Ovary (tissue), 10 donors: ENCODE measurements at places on chromosomes 7 and 10. TPM values are rescaled to one million over a fixed set of nuclear protein-coding genes. Genes with fewer than 3 reads are reported as not detected.

DNA sequence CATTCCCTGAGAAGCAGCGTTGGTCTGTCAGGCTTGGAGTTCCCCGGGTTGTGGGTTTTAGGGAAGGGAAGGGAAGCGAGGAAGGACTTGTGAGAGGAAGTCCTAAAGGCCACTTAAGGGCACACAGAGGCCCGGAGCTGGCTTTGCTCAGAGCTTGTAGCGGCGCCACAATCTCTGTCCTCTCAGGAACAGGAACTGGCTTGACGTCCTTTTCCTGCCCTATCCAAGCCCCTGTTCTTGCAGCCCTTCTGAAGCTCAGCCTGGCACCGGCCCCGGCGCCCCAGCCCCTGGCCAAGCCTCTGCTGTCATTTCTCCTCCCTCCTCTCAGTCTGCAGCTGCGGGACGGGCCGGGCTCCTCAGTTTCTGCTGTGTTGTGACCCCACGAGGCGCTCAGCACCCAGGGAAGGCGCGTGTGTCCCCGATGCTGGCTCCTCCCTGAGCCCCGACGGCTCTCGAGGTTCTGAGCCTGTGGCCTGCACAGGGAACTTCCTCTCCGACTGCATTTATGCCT, at the start of gene GIMAP8:
Gene GIMAP8, plus strand, starts transcription at position 140 of the 511 bp plus-strand sequence. CDS start 16,069 bp downstream, outside the sequence.
- no peak for DNase-seq

- no peak for DNase-seq
These were observed 203.8 kb downstream of the CCDC3 start for GRCh38 chr10:12797471-12798262.

- DNase-seq: no peak
These were observed 125.7 kb upstream of the NPS start for GRCh38 chr10:127423218-127423915.

DNA sequence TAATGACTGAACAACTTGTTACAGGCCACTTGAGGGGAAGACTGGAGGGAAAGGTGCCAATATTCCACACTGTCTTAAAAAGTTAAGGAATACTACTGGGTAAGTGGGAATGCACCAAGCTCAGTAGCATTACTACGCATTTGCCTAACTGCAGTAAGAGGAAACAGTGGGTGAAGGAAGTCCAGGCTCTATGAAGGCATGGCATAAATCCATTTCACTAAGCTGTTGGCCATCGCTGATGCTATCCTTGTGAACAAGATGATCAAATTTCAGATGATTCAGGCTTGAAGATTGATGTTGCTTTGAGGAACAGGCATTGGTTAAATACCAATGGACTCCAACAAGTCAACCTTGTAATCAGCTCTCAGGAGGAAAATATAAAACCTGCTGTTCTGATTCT, 44.2 kb upstream of the TES start:
- no peak for DNase-seq

The PYROXD2 gene
- total RNA-seq: 7.9 TPM

GRCh38 chr10:126519992-126520391, 131.7 kb upstream of the ADAM12 start:
- DNase-seq: no peak

DNA sequence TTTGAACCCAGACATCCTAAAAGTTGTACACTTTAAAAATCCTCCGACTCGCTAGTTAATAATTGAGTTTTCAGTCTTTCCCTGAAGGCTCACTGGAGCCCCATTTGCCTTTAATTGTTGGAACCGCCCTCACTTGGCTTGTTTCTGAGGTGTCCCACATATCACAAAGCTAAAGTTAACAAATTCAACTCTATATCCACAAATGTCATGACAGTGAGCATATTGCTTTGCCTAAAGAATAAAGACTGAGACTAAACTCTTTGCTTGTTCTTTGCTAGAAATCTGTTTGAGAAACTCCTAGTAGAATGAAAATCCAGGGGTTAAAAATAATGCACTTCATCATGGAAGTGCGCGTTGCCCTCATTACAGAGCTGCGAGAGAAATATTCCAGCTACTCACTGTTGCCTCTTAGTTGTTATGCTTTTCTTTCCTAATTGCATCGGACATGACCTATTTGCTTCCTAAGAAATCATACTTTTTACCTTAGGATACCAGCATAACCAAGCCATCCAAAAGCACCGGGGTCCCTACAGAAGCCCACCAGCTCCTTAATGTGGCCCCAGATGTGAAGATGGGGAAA, 752 bp downstream of the THSD7A start:
- no peak for DNase-seq
